Body of pancreas (tissue), 4 donors: ENCODE measurements at places on chromosomes 12 and 14. TPM values are rescaled to one million over a fixed set of nuclear protein-coding genes. Genes with fewer than 3 reads are reported as not detected.

DNA sequence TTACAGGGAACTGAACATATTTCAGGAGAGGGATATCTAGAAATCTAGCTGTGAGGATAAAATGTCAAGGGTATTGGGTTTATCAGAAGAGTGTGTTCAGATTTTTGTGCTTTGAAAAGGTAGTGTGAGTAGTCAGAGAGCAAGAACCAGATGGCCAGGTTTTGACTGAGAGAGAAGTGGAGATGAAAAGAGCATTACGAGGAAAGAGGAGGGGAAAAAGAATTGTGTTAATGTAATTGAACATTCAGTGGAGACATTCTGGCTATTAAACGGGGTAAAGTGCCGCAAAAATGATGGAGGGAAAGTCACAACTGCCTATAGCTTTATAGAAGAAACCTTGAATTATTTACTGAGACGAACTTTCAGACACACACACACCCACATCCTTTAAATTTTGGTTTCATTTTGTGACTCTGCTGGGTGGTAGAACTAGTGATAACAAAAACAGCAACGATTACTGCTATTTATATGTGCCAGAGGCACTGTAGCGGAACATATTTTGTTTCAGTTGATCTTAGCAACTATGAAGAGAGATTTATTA lies 213.6 kb downstream of the ERC1 start:
- no peak for DNase-seq

DNA sequence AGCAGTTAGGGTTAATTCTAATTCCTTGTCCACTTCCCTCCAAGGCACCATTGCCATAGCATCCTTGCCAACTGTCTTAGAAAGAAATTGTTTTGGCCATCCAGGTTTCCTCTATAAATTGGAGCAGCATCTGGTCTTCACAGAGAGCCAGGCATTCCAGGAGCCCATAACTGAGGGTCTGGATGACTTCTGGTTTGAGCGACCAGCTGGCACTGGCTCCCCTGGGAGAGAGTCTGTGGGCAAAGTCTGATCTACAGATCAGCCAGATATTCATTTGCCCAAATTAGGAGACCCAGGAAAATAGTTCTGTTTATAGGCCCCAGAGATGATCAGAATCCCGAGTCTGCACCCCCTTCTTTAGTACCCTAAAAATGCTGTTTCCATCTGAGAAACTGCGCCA lies 16.0 kb downstream of the VSX2 start:
- no peak for DNase-seq

DNA sequence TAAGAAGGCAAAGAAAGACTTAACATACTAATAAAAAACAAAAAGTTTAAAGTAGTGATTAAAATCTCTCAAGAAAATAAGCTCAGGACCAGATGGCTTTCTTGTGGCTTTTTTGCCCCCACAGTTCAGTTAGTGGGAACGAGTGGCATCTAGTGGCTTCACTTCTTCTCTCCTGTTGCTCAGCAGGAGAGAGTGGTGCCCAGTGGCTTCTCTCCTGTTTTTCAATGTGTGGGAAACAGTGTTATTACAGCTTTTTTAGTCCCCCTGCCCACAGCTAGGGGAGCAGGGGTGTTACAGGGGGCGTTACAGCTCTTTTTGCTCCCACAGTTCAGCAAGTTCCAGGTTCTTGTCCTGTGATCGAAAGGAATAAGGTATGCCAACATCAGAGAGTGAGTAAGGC lies 135.2 kb downstream of the RERGL start:
- DNase-seq = no peak

- DNase-seq = no peak
Observed at GRCh38 chr12:1907652-1908611, 10.5 kb downstream of the CACNA2D4 start.

DNA sequence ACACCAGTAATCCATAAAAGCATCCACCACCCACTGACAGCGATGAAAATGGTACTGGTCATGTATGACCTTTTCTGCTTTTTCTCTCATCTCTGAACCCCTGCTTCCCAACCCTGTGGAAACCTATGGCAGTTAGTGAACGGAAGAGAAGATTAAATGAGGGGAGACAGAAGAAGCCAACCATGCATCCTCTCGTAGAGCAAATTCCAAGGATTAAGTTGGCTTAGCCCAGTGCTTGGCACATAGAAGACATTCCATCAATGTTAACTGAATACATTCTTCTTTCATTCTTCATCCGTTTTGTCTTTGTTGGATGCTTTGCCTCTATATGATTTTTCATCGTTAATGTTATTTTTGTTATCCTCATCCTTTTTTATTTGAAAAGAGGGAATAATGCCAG lies 339.7 kb upstream of the FLRT2 start:
- no peak for DNase-seq

DNA sequence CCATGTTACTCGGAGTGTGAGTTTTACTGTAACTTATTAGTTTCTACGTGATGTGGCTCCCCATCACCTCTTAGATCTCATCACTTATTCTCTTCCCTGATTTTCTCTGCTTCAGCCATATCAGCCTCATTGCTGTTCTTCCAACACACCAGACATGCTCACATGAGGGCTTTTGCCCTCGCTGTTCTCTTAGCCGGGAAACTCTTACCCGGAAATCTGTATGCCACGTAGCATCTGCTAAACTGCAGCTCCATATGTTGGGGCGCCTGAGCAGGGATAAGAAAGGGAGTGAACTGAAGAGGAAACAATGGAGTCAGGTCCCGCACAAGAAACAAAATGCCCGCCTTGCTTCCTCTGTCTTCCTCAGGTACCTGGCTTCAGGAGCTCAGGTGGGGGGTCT lies 16.6 kb downstream of the SMUG1 start:
- no peak for DNase-seq

DNA sequence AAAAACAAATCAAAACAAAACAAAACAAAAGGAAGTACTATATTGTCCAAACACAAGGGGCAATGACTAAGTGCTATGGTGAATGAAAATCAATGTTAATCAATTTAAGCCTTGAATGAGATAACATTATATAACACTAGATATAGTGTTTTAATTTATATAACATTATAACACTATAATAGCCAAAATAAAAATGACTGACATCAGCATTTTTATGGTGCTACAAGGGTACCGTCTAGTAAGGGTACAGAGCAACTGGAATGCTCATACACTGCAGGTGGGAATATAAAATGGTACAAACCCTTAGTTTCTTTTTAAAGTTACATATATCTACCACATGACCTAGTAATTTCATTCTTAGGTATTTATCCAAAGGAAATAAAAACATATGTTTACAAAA lies 5.7 kb downstream of the NEDD8 start:
- DNase-seq = no peak

GRCh38 chr12:122895704-122896636 lies at the start of gene VPS37B:
VPS37B (minus strand) TSS chr12:122896124; CDS start chr12:122896062, 62 bp downstream.
- DNase-seq = peak; percentile 82

DNA sequence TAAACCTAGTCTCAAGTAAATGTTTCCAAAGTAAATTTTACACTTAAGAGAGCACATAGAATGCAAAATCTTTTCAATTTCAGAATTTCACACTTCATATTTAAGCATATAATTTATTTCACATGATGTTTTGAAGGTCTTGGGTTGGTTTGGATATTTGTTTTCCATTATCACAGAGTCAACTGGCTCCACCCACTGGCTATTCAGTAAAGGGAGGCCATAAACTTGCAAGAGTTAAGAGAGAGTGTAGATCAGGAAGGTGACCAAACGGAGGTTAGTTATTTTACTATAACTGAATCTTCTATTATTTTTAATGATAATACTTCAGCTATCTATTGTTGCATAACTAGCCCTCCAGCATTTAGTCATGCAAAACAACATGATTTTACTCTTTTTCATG lies 6.2 kb upstream of the CPNE8 start:
- DNase-seq = no peak

DNA sequence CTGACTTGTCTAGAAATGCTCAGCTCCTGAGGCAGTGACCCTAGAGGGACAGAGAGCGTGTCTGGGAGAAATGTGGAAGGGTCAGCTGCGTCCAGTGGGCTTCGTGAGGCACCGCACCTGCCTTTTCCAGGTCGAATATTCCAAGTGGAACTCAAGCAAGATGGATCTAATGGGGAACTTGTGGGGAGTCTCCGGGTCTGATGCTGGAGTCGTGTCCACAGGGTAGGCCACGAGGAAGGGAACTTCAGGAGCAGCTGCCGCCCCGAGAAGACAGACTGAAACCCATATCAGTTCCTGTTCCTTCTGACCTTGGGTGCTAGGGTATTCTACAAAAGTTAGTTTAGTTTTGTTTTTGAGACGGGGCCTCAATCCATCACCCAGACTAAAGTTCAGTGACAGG lies 67.5 kb downstream of the TNFAIP2 start:
- DNase-seq = no peak

DNA sequence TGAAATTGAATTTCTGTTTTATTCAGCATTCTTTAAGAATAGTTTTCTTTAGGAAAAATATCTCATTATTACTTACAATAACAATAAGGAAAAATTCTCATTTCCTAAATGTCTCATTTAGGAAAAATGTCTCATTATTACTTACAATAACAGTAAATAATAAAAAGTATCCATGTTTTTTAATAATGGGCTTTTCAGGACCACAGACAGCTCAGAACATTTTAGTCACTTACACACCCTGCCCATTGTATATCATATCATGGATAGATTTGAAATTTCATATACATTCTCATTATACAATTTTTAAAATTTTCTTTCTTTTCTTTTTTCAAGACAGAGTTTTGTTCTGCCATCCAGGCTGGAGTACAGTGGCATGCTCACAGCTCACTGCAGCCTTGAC lies 58.9 kb downstream of the ASCL1 start:
- no peak for DNase-seq

- DNase-seq = no peak
Observed at GRCh38 chr12:116213014-116213413, 64.5 kb downstream of the MED13L start.

DNA sequence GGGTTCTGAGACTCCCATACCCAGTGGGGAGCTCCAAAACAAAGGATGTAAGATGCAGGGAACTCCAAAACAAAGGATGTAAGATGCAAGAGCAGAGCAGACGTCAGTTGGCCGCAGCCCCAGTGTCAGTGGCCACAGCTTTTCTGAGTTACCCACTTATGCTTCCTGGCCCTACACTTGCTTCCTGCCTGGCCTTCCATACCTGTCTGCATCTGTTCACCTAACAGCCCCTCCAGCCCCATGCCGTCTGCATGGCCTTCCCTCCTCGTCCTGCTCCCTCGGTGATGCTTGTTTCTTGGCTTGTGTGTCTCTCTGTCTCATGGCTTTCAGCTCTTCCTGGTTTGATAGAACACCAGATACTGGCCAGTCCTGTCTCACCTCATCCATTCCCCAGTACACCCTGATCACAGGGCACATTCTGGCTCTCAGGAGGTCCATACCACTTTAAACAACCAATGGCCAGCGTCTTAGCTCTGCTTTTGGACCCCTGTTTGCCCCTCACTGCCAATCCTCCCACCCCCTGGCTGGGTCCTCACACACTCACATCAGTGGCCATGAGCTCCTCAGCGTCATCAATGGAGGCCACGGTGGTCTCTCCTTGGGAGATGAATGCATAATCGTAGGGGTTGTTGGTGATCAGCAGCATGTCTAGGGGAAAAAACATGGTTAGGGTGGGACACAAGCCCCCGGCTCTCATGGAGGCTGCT lies 5.3 kb downstream of the MYH7 start:
- DNase-seq = no peak

- no peak for DNase-seq
Observed at GRCh38 chr14:93084866-93085857, 30.6 kb downstream of the ITPK1 start.

DNA sequence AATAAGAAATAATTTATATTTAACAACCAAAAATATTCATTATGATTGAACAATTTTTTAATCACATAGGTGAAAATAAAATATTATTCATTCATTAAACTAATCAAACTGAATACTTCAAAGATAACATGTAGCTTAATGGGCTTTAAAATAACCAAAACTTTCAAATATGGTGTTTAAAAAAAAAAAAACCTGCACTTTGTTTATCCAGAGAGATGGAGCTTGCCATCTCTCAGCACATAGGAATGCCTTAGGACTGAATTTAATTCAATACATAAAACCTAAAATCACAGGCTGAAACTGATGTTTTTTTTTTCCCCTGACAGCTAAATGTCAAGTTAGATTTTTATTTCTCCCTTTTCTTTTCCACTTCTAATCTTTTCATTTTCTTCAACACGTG lies 14.4 kb upstream of the CCER1 start:
- DNase-seq = no peak

DNA sequence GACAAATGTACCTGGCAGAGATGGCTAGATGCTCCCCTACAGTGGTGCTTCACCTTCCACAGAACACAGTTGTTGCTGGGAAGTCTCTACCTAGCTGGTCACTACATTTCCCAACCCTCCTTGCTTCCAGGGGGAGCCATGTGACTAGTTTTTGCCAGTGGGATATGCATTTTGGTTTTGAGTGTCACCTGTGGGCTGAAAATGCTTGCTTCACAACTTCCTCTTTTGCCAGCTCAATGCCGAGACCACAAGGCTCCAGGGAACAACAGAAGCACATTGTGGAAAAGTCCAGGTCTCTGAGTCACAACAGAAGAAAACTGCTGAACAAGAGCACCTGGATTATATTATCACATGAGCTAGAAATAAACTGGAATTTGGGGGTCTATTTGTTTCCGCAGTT lies 48.5 kb upstream of the ARHGAP5 start:
- no peak for DNase-seq

DNA sequence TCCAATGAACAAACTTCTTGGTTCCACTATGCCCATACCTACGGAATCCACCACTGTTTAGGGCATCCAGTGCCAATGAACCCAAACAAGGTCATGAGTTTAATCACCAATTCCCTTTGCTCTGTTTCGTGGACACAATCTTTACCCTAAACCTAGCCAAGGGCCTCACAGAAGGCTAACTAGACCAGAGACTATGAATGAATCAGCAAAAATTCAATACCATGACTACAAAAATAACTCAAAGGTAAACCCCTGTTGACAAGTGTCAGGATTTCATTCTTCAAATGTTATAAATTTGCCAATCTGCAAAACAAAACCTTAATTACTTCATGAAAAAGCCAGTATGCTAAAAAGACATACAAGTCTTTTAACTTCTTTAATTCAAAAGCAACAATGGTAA lies 96.7 kb downstream of the CEP128 start:
- DNase-seq = no peak

DNA sequence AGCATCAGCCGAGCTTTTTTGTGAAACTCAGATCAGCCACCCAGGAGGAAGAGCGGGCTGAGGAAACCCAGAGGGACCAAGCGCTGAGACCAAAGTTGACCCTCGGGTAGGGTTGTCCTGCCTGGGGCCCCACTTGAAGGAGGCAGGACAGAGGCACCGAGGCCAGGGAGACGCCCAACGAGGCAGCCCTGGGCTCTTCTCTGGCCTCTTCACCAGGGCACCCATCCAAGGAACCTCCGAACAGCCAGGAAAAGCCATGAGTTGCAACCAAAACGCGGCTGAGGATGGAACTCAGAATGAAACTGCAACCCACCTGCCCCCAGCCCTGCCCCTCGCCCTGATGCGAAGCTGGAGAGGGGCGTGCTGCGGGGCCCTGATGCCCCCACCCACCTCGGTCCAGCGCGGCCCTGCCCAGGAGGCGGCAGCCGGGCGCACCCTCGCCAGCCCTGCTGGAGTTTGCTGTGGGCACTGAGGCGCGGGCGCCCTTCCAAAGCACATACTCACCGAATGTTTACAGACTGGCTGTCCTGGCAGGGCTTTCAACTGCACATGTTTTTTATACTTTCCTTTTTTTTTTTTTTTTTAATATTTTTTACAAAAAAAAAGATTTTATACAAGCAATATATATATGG lies 41.9 kb downstream of the JDP2 start:
- DNase-seq = peak; percentile 92

The CIT gene
- total RNA-seq = 1.3 TPM

The RHEBL1 gene
- not detected for total RNA-seq

The IL31 gene
- total RNA-seq = not detected

The PRH1 gene
- total RNA-seq = 16.6 TPM

The LACRT gene
- not detected for total RNA-seq

The RPL10L gene
- total RNA-seq = not detected

The MFAP5 gene
- total RNA-seq = 33.0 TPM

The GPRC5D gene
- not detected for total RNA-seq

The RNASE7 gene
- not detected for total RNA-seq

The E2F7 gene
- not detected for total RNA-seq
